ENCODE measurements at places on chromosomes 13 and 19. TPM values are rescaled to one million over a fixed set of nuclear protein-coding genes. Genes with fewer than 3 reads are reported as not detected.
A peak's percentile ranks its signal among the peaks of the same experiment; 100 is the strongest.

DNA sequence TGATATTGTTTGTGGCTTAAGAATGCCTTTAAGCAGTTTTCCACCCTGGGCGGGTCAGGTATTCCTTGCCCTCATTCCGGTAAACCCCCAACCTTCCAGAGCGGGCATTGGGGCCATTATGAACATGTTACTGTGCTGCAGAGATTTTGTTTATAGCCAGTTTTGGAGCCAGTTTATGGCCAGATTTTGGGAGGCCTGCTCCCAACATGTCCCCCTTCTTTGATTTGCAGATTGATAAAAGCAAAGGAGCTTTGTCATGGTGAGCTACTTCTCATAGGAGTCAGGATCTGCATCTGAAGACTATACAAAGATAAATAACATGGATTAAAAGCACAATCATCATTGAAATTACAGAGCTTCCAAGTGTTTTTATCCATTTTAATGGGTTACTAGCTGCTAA lies 36.9 kb upstream of the ZNF562 start:
- DNase-seq, result no peak

DNA sequence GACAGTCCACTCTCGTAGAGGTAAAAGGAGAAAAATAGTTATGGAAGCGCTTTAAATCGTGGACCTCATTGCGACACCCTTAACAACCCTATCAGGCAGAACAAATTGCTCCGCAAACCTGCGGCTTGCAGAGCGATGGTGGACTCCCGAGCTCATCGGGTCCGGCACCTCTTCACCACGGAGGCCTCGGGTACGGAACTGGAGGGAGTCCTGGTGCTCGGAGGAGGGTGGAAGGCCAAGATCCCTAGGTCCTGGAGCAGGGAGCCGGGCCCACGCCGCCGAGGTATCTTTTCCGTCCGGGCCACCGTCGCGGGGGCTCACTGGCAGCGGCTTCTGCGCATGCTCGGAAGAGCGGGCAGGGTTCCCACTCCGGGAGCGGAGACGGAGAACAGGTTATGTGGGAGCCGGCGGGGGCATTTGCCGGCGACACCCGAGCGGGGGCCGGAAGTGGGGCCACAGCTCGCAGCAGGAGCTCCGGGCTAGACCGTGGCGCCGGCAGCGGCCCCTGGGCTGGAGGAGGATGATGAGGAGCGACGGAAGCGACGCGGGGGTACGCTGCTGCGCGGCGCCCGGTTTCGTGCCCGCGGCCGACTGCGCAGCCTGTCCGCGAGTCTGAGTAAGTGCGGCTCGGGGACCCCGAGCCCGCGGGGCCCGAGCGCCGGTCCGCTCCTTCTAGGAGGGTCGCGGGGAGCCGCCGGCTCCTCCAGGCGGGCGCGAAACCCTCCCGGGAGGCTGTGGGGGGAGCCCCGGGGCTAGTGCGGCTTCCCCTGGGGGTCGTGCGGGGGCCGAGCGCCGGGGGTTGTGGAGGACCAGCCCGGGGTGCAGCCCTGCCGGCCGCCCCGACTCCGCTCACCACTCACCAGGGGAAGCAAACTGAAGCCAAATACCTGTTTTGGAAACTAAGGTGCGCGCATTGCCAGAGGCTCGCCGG lies at the start of gene ABHD13:
Gene ABHD13 (plus strand): TSS at position 349 of the 931 bp plus-strand sequence. CDS start 10,827 bp downstream, outside the sequence.
- peak; percentile 85 for DNase-seq

- no peak for DNase-seq
Measured at GRCh38 chr13:89897681-89898080, 1449.8 kb upstream of the MIR17HG start.

- DNase-seq, result peak; percentile 24
Measured at GRCh38 chr19:51702103-51702824, 9.1 kb downstream of the SPACA6 start.

RDH8 gene
- polyA plus RNA-seq, result not detected

KLK13 gene
- 0.16 TPM for polyA plus RNA-seq

PRDX2 gene
- polyA plus RNA-seq, result 383 TPM

IFI30 gene
- polyA plus RNA-seq, result 2.3 TPM

GAS6 gene
- polyA plus RNA-seq, result 795 TPM

ING1 gene
- polyA plus RNA-seq, result 13.5 TPM

Measured in IMR-90 (cell line).